Stimulated activated CD4-positive, alpha-beta T cell treated with anti-CD3 and anti-CD28 coated beads, TNF-alpha, amount 100 ng/mL, for 24 hours (primary cell): ENCODE measurements at places on chromosomes 12 and 14.

- no peak for DNase-seq
Observed at GRCh38 chr12:15546102-15546701, 223.9 kb downstream of the PTPRO start.

GRCh38 chr12:13805041-13805440, 176.4 kb downstream of the GRIN2B start:
- no peak for DNase-seq

DNA sequence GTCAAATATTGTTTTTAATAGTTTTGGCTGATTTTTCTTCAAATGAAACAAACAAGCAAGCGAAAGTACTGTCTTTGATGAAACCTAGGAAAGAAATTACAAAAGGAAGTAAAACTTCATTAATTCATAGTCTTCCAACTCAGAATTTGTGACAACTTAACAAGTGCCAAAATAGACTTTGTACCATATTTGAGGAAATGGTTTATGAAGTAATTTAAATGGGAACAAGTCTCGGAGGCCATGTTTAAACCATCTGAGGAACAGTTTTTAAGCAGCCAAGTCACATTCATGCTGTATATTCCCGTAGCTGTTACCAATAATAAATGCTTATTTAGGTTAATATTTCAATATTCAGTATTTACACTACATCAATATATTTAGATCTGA, 745 bp upstream of the ARHGDIB start:
- no peak for DNase-seq

DNA sequence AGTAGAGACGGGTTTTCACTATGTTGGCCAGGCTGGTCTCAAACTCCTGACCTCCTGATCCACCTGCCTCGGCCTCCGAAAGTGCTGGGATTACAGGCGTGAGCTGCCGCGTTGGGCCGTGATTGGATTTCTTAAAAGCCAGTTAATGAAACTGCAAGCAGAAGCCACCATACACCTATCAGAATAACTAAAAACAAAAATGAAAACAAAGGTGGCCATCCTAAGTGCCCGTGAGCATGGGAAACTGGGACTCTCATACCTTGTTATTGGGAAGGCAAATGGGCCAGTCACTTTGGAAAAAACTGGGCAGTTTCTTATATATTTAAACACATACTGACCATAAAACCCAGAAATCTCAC, 7.7 kb upstream of the TCTN1 start:
- DNase-seq: no peak

GRCh38 chr14:101255765-101256125, 305.6 kb upstream of the DIO3 start:
- DNase-seq: no peak

DNA sequence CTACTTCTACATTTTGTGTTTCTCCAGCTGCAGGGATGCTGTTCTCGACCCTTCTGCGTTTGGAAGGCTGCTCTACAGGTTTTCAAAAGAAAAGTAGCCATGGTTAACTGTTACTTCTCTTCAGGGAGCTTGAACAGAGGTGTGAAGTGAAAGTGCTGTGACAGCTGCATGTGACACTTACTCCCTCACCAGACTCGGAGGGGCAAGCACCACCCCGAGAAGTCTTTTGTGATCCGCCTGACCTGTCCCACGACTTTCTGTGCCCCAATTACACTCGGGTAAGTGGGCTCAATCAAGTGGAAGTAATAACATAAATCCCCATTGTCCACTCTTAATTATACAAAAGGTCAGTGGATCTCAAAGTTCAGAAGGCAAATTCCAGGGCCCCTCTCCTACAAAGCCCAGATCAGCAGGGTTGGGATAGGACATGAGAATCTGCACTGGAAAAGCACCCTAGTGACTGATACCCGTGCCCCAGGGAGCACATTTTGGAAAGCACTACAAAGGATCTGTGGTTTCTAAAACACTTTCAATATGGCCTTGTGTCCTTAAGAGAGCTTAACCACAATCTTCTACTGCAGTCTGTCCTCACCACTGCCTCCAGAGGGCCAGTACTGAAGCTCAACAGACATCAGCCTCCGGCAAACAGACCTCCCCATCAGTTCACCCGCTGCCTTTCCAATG, 11.5 kb downstream of the FICD start:
- no peak for DNase-seq

DNA sequence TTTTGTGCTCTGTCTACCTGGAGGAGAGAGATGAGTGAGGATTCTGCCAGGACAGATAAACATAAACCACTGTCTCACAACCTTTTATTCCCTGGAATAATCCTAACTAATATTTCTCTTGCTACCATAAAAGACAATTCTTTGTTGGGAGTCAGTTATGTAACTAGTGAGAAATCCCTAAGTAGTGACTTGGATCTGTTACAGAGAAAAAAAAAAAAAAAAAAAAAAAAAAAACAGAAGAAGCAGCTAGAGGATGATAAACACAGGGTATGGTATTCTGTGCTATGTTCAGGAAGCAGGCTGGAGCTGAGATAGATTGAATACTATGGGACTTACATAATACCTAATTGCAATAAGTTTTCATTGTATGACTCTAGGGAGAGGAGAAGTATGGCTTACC, 178.7 kb downstream of the CNTN1 start:
- DNase-seq: no peak
